ENCODE measurements at places on chromosomes 1 and 21. TPM values are rescaled to one million over a fixed set of nuclear protein-coding genes. Genes with fewer than 3 reads are reported as not detected.

Gene RNU1-3
- 3.2 TPM for polyA plus RNA-seq

Gene CHIA
- not detected for polyA plus RNA-seq

DNA sequence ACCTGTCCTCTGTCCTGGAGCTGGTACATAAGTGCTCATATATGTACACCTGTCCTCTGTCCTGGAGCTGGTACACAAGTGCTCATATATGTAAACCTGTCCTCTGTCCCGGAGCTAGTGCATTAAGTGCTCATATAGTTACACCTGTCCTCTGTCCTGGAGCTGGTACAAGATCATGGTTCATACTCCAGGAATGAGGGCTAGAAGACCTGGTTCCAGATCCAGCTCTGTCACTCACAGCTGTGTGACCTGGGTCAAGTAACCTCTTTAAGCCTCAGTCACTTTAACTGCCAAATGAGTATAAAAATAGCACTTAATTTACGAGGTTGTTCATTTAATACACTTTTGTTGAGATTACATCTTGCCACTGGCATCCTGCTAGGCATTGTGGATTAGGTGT is 28.0 kb downstream of the SMYD3 start:
- H3K27ac ChIP-seq = no peak overlapping the region
- DNase-seq = no peak
- no peaks in the 10 kb centered on the region for H3K36me3 ChIP-seq
- no peaks in the 10 kb centered on the region for H3K27me3 ChIP-seq

- DNase-seq = no peak
- peak overlapping the region; percentile 58 for H3K27ac ChIP-seq
- peaks cover 39% of the 10 kb centered on the region for H3K36me3 ChIP-seq
- no peaks in the 10 kb centered on the region for H3K27me3 ChIP-seq
- no peak overlapping the region for H3K4me3 ChIP-seq
Measured at GRCh38 chr1:230262867-230263567, 163.1 kb downstream of the PGBD5 start.

Gene CNIH4
- 50.0 TPM for polyA plus RNA-seq

- no peak for DNase-seq
- H3K27ac ChIP-seq = no peak overlapping the region
- peaks cover 34% of the 10 kb centered on the region for H3K4me1 ChIP-seq
- H3K36me3 ChIP-seq = no peaks in the 10 kb centered on the region
- no peak overlapping the region for H3K4me3 ChIP-seq
- H3K27me3 ChIP-seq = peaks cover 40% of the 10 kb centered on the region
Measured at GRCh38 chr1:31769720-31770390, 5.7 kb upstream of the ADGRB2 start.

DNA sequence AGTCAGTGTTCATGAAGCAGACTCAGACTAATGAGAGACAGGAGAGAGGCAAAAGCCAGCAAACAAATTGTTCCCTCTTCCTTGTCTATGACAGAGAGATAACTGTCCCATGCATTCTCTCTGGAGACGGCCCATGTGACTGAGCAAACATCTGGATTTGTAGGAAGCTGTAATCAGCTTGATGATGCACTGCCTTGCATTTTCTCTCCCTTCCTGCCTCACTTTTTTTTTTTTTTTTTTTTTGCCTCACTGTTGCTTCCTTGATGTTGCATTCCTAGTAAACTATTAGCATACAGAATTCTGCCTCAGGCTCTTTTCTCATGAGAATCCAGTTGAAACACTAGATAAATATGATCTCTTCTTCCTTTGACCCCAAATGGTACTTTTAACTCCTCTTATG is 134.5 kb downstream of the HHIPL2 start:
- no peak for DNase-seq
- H3K27me3 ChIP-seq = no peaks in the 10 kb centered on the region
- no peak overlapping the region for H3K27ac ChIP-seq
- no peaks in the 10 kb centered on the region for H3K36me3 ChIP-seq
- H3K4me1 ChIP-seq = no peaks in the 10 kb centered on the region
- H3K4me3 ChIP-seq = no peak overlapping the region

Data from large intestine (tissue), 12 donors.